ENCODE measurements at places on chromosomes 5 and 9. TPM values are rescaled to one million over a fixed set of nuclear protein-coding genes. Genes with fewer than 3 reads are reported as not detected.

The GABRA1 gene
- not detected for total RNA-seq

The FAM78A gene
- total RNA-seq = 26.6 TPM

GRCh38 chr9:125255781-125256391 lies 5.7 kb upstream of the GAPVD1 start:
- no peak for DNase-seq

The C6 gene
- total RNA-seq = not detected

DNA sequence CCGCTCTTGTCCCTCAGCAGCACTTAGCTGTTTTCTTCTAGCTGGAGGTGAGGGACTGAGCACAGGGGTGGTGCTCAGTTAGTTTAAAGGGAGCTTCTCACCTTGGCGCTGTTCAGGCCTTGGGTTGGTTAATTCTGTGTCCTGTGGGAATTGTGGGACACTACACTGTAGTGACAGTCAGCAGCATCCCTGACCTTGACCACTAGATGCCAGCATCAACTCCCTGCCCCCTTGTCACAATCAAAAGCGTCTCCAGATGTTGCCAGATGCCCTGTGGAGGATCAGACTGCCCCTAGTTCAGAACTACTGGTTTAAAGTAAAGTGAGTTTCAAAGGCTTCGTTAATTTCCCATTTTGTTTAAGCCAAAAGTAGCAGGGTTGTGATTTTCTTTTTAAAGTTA lies 65.5 kb upstream of the DMRT3 start:
- DNase-seq = no peak

GRCh38 chr5:180718810-180719453 lies 20.9 kb downstream of the OR2Y1 start:
- DNase-seq = peak; percentile 46

The ADAMTS6 gene
- 43.4 TPM for total RNA-seq

- DNase-seq = no peak
Measured at GRCh38 chr5:165460911-165461310, 1955.5 kb downstream of the MAT2B start.

DNA sequence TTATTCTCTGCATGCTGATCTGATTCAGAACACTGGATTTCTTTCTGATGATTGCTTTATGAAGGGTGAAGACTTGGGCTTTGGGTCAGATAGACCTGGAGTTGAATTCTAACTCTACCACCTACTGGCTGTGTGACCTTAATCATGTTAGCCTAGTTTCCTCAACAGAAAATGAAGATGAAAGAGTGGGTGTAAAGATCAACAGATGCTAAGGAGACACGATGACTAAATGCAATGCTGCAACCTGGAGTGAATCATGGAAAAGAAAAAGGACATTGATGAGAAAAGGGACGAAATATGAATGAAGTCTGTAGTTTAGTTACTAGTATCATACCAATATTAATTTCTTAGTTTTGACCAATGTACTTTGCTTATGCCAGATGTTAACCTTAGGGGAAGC lies 27.8 kb upstream of the DENND1A start:
- no peak for DNase-seq

The PCDHGA4 gene
- total RNA-seq = 3.0 TPM
